ENCODE measurements at places on chromosomes 5 and 9. TPM values are rescaled to one million over a fixed set of nuclear protein-coding genes. Genes with fewer than 3 reads are reported as not detected.
A peak's percentile ranks its signal among the peaks of the same experiment; 100 is the strongest.

ZBTB43 gene
- total RNA-seq, result 16.4 TPM

FLT4 gene
- 0.90 TPM for total RNA-seq

PCDHA6 gene
- total RNA-seq, result 3.4 TPM

LHX3 gene
- total RNA-seq, result not detected

GRCh38 chr9:10265153-10265631 lies 347.6 kb downstream of the PTPRD start:
- peak; percentile 78 for DNase-seq

DNA sequence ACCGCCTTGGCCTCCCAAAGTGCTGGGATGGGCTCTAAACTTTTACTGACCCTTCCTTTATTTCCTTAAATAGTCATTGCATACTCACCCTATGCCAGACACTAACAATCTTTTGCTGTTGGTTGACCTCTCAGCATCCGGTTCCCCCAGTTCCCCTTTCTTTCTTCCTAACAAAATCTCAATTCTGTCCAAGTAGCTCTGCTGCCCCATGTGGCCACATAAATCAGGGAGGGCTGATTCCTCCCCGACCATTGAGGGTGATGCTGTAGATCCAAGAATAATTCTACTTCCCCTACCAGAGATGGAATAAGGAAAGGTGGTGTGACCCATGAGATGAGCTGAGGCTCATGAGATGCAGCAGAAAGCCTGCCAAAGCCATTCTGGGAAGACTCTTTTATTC lies 315.3 kb upstream of the MSX2 start:
- no peak for DNase-seq

GRCh38 chr5:9173281-9174048 lies 372.4 kb downstream of the SEMA5A start:
- DNase-seq, result no peak

- DNase-seq, result no peak
These were observed 590.5 kb downstream of the CCDC171 start for GRCh38 chr9:16143310-16143709.

- no peak for DNase-seq
These were observed 26.9 kb downstream of the GOLPH3 start for GRCh38 chr5:32147236-32147635.

DNA sequence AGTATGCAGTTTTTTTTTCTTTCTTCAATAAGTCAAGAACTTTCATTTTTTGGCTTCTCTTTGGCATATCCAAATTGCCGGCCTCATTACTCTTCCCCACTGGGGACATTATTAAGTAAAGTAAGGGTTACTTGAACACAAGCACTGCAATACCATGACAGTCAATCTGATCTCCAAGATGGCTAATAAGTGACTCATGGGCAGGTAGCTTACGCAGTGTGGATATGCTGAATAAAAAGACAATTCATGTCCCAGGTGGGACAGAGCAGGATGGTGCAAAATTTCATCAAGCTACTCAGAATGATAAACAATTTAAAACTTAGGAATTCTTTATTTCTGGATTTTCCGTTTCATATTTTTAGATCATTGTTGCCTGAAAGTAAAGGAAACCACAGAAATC lies 671.8 kb downstream of the ACTL7B start:
- no peak for DNase-seq

GRCh38 chr5:158812408-158812807 lies 287.3 kb downstream of the EBF1 start:
- no peak for DNase-seq

GRCh38 chr5:83720836-83721537 lies at the start of gene HAPLN1:
HAPLN1 (minus strand) TSS chr5:83720855; CDS start chr5:83673523, 47,332 bp downstream.
- peak; percentile 20 for DNase-seq

GRCh38 chr5:5285906-5286305 lies 136.6 kb upstream of the ICE1 start:
- no peak for DNase-seq

- DNase-seq, result no peak
These were observed 19.2 kb downstream of the UBAP1 start for GRCh38 chr9:34197756-34198711.

- peak; percentile 34 for DNase-seq
These were observed 29.7 kb upstream of the TDRD7 start for GRCh38 chr9:97382099-97382718.

- no peak for DNase-seq
These were observed 73.1 kb upstream of the CCDC112 start for GRCh38 chr5:115369430-115370144.

- DNase-seq, result no peak
These were observed 27.2 kb downstream of the NEK6 start for GRCh38 chr9:124284940-124285441.

Data from hepatocyte (in vitro differentiated cells).